ENCODE measurements at places on chromosomes 2 and 18.

GRCh38 chr18:56085551-56085950 is 497.6 kb upstream of the TCF4 start:
- DNase-seq, result peak; percentile 47

GRCh38 chr2:175030380-175031271 is 25.4 kb upstream of the CHN1 start:
- DNase-seq, result peak; percentile 3

- DNase-seq, result no peak
Measured at GRCh38 chr2:195029804-195030654, 627.0 kb upstream of the SLC39A10 start.

- peak; percentile 24 for DNase-seq
Measured at GRCh38 chr2:85997017-85997970, 108.4 kb downstream of the POLR1A start.

GRCh38 chr2:219082332-219082958 is 21.7 kb upstream of the IHH start:
- no peak for DNase-seq

Measured in AG04449 (cell line).